ENCODE measurements at places on chromosomes 13 and 19.

DNA sequence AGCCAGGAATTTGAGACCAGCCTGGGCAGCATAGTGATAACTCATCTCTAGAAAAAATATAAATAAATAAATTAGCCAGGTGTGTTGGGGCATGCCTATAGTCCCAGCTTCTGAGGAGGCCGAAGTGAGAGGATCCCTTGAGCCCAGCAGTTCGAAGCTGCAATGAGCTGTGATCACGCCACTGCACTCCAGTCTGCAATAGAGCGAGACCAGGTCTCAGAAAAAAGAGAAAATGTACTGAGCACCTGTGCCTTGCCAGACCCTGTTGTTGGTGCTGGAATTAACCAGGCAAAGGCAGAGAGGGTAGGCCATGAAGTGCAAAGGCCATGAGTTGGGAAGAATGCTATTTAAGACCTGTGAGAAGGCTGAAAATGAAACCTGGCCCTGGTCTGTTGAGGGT, 2.7 kb downstream of the CYTH2 start:
- DNase-seq: no peak

DNA sequence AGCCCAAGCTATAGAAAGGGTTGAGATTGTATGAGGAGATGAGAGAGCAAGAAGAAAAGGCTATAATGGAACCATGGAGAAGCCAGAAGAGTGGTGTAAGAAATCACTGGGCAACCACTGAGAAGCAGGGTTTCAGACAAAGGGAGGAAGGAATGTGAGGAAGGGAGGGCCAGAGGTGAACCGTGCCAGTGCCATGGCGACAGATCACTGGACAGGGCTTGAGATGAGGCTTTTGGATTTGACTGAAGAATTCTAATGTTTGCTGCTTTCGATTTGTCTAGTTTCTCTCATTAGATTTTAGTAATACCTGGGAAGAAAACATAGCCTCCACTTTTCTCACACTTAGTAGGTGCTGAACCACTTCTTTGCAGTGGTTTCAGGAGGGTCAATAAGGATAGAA, 6.3 kb upstream of the GPR183 start:
- DNase-seq: no peak

DNA sequence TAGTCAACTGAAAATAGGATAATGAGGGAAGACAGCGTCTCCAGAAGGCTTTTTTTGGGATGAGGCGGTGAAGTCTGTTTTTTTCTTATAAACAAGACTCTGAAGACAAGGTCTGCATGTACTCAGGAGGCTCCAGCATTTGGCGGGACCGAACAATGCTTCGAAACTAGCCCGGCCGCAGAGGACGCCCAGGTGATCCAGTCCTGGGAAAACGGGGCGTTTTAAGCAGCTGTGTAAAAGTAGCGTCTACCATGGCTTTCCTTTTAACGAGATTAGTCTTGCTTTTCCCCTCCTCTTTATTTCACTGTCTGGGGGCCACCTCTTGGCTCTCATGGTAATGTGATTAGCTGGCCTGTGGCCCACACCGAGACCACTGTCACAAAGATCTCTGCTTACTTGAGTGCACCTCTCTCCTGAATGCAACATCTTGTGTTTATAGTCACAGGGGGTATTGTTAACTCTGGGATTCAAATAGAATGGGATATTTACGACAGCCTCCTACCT, 29.4 kb upstream of the GTF3A start:
- DNase-seq: no peak

- DNase-seq: no peak
Observed at GRCh38 chr19:40394816-40395210, 4.8 kb upstream of the HIPK4 start.

DNA sequence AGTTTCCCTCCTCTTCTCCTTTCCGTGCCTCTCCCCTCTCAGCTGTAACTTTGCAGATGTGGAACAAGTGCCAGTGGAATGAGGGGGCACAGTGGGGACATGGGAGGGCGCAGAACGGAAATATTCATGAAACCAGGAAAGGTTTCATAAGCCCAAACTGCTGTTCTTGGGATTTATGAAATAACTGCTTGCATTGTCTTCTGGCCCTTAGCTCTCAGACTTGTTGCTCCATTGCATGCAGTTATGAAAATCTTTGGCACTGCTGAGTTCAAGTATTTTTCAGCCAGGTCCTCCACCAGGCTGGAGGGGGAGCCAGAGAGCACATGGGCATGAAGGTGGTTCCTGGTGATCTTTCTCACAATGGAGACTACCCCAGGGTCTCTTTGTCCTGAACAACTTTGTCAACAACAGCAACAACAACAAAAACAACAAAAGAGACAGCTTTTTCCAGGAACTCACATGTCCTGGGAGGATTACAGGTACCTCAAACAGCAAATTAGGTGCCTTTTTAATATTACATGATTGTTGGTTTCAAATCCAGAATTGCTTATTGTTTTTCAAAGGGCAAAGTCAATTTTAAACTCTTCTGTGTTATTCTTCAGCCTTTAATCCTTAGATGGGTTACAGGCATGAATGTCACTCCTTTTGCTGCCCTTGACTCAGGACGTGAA, 1.5 kb downstream of the RGCC start:
- DNase-seq: peak; percentile 86

GRCh38 chr13:99278200-99278599, 20.0 kb upstream of the GPR18 start:
- DNase-seq: peak; percentile 76

DNA sequence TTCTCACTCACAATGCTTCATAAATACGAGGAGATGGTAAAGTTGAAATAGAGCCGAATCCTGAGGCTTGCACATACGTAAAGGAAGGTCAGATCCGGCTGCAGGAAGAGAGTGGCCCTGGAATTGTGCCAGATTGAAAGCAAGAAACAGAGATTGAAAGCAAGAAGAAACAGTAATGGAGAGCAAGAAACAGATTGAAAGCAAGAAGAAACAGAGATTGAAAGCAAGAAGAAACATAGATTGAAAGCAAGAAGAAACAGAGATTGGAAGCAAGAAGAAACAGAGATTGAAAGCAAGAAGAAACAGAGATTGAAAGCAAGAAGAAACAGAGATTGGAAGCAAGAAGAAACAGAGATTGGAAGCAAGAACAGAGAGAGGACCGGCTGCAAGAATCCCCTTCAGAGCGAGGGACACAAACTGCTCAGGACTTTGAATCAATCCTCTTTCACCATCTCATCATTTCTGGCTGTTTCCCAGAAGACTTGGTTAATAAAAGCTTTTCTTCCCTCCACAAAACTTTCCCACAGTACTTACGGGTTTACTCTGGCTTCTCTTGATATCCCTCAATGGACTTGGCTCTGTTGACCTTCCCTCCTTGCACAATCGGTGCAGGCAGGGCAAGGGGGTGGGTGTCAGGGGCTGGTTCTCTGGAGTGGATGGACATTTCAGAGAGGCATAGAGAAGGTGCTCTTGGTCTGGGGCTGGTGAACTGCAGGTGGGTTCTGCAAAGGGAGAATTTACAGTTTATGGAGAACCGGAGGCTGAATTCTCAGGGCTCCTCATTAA, 25.5 kb downstream of the OR7A5 start:
- DNase-seq: no peak

DNA sequence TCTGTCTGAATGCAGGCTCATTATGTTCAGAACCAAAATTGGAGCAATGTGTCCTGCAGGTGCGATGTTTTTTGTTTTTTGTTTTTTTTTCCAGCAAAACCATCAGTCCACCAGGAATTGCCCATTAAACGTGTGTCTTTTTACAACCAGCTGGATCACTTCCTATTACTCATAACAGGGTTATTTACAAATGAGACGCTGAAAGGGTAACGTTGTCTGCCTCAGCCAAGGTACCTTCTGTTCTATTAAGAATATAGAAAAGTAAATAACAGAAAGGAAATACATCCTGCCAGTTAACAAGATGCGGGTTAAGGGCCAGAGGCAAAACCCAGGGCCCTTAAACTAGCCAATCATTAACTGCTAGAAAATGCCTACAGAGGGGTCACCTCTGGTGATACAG, 590.4 kb downstream of the TBC1D4 start:
- no peak for DNase-seq

DNA sequence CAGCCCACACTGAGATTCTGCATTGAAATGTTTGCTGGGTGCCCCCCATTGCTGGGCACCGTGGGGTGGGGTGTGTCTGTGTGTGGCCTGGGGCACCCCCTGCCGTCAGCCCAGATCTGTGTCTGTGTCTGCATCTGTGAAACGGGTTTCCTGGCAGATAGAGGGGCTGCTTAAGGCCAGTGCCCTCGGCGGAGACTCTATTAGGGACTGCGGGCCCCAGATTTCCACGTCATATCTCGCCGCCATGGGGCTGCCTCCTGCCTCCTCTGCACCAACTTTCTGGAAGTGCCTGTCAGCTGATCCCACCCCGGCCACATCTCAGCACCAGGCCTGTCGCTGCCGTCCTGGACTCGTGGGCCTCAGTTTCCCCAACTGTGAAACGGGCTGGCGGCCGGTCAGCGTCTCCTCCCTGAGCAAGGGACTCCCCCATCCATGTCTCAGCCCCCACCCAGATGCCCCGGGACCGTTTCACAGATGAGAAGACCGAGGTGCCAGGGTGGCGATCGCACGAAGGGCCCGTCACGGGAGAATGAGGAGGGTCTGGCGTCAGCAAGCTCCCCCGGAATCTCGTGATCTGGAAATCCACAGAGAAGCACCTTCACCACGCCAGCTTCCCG, 21.4 kb downstream of the ARID3A start:
- no peak for DNase-seq

DNA sequence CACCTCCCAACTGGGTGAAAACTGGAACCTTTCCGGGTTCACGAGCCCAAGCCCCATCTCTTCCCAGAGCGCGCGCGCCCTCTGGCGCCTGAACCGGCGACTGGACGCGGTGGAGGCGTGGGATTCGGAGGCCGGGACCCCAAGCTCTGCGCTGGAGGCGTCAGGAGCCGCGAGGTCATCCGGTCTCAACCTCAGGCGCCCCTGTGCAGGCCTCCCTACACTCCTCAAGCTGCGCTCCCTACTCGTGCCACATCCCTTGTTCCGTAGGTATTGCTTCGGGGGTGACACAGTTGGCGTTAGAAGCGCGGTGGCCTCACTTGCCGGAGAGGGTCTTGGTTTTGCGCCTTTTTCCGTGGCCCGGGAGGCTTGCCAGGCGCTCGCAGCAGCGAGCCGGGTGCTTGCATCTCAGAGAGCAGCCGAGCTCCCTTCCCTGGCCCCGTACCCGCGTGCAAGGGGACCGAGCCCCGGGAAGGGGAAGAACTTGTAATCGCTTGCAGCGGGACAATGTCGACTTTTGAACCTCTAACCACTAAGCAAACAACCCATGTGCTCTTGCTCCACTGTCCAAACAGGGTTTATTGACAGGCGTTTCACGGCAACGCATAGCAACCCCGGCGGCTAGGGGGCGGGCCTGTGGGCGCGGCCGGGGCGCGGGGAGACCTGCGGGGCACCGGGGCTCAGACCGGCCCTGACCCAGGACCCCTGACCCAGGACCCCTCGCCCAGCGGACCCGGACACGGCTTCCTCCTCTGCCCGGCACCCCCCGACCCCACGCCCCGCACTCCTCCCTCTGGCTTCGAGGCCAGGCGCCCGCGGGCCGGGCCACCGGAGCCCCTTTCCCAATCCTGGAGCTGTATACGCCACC, 8.5 kb downstream of the CDX2 start:
- DNase-seq: no peak

DNA sequence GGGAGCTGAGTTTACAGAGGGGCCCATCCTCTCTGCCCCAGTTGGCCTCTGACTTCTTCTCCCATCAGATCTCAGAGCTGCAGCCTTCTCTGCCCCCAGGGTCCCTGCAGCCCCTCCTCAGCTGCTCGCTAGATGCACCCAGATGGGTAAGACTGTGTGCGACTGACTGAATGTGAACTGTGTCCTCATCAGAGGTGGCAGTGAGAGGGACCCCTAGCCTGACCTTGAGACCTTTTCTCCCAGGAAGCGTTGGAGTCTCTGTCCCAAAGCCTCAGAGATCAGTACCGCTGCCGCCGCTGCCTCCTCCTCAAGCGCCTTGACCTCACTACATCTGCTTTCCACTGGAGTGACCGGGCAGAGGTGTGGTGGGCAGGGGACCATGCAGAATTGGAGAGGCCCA, 2.4 kb downstream of the FAM98C start:
- DNase-seq: no peak

DNA sequence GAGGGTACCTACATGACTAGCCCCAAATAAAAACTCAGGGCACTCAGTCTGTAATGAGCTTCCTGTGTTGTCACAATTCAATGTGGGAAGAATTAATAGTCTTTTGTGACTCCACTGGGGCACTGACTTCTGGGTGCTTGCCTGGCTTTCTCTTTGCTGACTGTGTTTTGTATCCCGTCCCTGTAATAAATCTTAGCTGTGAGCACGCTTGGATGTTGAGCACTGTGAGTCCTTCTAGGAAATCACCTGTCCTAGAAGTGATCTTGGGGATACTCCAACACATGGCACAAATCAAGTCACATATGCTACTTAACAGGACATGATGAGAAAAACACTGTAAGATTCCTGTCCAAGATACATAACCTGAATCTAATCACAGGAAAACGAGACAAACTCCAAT, 83.0 kb downstream of the USP12 start:
- no peak for DNase-seq

DNA sequence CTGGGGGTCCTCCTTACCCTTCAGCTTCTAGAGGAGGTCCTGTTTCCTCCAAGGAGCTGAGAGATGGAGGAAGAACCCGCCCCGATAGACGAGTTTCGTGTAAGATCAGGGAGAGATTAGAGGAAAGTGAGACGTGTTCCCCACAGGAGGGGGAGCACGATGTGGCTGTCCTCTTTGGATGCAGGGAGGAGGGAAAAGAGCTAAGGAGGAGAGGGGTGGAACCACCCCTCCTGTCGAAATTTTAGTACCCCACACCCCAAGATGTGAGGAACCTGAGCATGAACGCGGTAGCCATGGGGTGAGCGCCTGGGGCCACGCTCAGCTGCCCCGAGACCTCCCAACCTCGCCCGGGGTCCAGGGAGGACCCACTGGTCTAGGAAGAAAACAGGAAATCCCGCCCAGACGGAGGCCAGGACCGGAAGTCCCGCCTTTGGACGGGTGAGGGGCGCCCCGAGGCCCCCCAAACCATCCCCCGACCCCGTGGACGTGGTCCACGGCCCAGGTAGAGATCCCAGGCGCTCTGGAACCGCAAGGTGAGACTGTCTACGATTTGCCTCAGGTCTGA, 1.2 kb downstream of the AKT1S1 start:
- DNase-seq: no peak

DNA sequence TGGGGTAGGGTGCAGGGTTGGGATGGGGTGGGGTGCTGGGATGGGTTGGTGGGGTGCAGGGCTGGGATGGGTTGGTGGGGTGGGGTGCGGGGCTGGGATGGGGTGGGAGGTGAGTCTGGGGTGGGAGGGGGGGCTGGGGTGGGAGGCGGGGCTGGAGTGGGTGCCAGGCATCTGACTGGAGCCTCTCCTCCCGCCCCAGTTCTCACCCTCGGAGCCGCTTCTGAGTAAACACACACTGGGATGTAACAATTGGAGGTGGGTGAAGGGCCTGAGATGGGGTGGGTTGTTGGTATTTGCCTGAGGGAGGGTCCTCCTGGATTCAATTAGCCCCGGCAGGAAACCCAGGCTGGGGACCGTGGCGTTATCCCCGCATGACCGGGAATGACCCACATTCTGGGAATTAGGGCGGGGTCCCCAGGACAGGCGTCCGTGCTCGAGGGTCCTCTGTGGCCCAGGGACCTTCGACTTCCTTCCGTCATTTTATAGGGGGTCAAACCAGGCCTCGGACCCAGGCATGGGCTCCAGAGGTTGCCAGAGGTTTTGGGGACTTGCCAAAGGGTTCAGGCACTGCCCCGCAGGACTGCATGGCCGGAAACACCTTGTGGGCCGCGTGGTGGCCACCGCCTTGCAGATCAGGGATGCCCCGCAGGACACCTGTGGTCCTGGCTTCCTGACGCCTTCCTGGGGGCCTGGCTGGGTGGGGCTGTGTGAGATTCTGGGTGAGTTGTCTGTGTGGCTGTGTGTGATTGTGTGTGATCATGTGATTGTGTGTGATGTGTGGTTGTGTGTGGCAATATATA, 1.4 kb downstream of the TMPRSS9 start:
- no peak for DNase-seq

Data from GF-D8 (cell line).